ENCODE measurements at places on chromosomes 13 and 19.

- DNase-seq = no peak
Observed at GRCh38 chr13:43058831-43059230, 35.4 kb downstream of the DNAJC15 start.

GRCh38 chr19:18712981-18713380 is 29.5 kb downstream of the CRTC1 start:
- DNase-seq = no peak

DNA sequence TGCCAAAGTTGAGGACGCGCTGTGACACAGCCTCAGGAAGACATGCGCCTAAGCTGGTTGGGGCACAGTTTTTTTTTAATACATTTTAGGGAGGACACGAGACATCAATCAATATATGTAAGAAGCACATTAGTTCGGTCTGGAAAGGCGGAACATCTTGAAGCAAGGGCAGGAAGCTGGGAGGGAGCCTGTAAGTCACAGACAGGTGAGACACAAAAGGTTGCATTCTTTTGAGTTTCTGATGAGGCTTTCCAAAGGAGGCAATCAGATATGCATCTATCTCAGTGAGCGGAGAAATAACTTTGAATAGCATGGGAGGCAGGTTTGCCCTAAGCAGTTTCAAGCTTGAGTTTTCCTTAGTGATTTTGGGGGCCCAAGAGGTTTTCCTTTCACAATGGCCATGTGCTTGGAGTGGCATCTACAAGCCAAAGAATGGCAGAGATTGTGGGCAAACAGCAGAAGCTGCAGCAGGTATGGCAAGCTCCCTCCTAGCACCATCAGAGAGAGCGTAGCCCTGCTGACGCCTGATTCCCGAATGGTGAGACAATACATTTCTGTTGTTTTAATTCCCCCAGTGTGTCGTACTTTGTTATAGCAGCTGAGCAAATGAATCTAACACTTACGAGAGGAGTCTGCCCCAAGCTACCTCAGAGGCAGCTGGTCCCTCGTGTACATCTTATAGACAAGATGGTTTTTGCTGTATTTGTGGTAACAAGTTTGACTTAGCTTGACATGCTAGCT is 99.5 kb upstream of the TMTC4 start:
- no peak for DNase-seq

DNA sequence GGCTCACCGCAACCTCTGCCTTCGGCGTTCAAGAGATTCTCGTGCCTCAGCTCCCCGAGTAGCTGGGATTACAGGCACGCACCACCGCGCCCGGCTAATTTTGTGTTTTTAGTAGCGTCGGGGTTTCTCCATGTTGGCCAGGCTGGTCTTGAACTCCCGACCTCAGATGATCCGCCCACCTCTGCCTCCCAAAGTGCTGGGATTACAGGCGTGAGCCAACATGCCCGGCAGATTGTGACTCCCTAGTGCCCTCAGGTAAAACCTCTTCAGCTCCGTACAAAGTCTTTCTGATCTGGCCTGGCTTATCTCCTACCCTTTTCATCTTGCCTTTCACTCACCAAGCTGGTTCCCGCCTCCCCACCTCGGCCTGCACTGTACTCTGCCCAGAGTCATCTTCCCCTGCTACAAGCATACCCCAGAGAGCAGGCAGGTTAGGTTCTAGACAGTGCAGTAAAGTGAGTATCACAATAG is 15.0 kb downstream of the BICRA start:
- DNase-seq = no peak

- no peak for DNase-seq
Observed at GRCh38 chr19:4969772-4970531, 1.0 kb downstream of the KDM4B start.

- no peak for DNase-seq
Observed at GRCh38 chr13:111359930-111360329, 39.5 kb downstream of the TEX29 start.

DNA sequence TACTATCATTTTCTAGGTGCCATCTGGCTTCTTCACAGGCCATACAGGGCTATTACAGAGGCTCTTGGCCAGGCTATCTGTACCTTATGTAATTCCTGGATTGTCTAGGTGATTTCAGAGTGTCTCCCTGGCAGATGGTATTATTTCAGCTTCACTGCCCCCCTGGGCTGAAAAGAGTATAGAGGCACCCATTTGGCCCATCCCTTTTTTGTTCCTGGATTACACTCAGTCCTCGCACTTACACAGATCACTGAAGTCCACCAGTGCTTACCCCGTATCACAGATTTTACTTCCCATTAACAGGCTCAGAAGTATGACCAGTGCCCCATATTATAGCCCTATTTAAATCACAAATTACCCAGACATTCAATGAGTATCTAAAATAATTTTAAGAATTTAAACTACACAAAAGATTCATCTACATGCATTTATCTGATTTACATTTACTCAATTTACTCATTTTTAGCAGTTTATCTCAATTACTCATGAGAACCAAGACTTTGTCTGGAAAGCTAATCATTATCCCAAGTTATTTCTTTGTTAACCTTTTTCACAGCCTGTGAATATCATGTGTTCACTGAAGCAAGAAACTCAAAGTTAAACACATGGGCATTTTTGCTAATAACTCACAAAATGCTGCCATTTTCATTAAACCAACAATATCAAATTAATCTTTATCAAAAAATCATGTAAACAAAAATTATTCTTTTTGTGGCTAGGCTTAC is 121.0 kb downstream of the PCDH20 start:
- no peak for DNase-seq

GRCh38 chr19:53192771-53193534 is at the start of gene ZNF665:
Gene ZNF665 (minus strand): TSS chr19:53193358. CDS start chr19:53182898, 10,460 bp downstream.
- DNase-seq = no peak

- no peak for DNase-seq
Observed at GRCh38 chr13:68110178-68110768, 880.1 kb upstream of the PCDH9 start.

GRCh38 chr13:75050419-75051046 is 431.4 kb downstream of the TBC1D4 start:
- DNase-seq = peak; percentile 51

GRCh38 chr13:38674208-38674607 is 12.7 kb upstream of the FREM2 start:
- DNase-seq = no peak

DNA sequence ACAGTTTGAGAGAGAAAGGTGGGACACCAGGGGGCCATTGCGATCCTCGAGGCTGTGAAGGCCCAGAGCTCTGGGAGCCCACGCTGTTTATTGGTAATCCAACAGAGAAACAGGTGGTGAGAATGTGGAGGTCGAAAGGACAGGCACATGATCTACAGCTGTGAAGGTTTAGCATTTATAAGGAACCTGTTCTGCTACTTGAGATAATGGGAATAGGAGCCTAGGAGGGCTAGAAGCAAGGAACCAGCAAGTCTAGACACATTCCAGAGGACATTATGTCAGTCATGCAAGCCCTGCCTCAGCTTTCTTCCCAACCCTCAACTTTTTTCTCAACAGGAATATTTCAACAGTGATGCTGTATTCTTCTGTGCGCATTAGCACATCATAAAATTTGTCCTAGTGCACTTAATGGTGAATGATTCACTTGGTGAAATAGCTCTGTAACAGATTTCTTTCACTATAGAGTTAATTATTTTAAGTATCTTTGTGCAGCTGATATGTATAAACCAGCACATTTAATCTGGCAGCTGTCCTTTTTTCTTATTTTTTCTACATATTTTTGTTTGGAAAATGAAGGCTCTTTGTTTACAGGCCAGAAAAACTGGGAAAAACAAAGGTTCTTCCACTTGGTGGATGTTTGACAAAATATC is 25.4 kb downstream of the ZNF90 start:
- DNase-seq = no peak

DNA sequence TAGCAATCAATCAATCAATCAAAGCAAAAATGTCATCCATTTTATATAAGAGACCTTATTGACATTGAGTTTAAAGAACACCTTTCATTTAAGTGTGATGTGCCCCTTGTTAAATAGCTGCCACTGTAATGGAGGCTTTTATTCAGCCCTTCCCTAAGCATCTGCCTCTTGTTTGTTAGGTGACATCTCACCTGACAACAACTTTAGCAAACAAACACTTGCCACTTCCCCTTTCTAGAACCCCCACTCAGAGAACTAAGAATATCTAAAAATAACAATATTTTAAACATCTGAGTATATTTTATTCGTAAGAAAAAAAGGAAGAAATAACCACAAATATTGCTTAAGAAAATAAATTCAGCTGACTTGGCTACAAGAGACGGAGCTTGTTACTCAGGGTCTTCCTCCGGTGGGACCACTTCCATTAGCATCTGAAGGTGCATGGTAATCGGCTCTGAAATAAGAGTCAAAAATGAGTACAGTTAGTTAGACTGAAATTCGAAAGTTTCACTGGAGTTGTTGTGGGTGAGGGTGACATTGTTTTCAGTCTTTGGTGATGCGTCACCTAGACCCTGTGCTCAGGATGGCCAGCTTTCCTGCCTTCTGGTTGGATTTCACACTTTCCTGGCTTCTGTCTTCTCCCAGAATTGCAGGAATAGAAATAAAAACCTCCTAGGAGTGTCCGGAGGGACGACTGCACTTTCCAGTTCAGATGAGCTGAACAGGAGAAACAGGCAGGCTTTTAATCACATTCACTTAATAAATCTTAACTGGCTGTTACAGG is 39.1 kb downstream of the SLC7A9 start:
- DNase-seq = no peak

GRCh38 chr13:19681517-19681916 is 48.1 kb downstream of the MPHOSPH8 start:
- peak; percentile 34 for DNase-seq

GRCh38 chr13:40475617-40476016 is 190.8 kb downstream of the FOXO1 start:
- DNase-seq = no peak

DNA sequence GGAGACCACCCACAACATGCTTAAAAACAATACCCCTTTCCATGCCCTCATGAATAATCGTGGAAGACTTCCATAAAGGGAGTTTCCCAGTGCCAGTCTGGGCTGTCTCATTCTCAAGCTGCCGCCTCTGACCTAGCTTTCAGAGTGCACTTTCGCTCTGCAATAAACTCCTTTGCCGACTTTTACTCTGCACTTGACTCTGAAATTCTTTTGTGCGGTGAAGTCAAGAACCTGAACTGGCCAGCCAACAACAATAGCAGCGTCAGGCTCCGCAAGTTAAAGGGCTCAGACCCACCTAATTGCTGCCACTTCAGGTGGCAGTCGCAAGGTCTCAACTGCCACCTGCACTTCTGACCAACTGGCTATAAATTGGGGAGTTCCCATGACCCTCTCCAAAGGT is 10.3 kb upstream of the LEUTX start:
- no peak for DNase-seq

All from SK-N-MC (cell line).